Endothelial cell of umbilical vein (primary cell): ENCODE measurements at places on chromosomes 3 and 15. TPM values are rescaled to one million over a fixed set of nuclear protein-coding genes. Genes with fewer than 3 reads are reported as not detected.

The PLA2G4E gene
- not detected in 2 replicates for total RNA-seq

DNA sequence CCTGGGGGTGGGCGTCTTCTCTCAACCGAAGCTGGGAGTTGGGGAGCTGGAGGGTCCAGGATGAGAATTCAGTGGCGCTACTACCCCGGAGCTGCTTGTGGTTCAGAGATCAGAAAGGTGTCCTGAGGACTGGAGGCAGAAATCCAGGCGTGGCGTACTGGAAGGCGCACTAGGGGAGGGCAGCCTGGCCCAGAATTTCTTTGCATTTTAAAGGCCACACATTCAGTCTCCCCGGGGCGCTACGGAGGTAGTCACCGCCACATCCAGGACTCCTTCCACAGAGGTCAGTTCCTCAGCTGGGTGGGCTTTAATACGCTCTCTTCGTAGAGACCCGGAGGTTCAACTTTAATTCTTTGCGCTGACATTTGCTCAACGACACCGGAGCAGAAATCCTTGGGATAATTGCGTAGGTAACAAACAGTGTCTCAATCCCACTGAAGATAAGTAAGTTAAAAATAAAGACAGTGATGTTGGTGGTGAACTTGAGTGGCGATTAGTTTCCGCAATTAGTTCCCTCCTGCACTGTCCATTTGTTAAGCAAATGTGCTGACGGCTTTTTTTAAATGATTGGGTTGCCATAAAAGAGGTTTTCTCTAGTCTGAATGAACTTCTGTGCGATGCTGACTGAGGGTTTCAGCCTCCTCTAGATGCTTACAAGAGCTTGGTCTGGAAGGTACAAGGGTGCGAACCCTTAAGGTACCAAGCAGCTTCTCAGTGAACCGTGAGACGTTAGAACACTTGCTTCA lies 535 bp downstream of the MCTP2 start:
- H3K36me3 ChIP-seq: no peaks in the 10 kb centered on the region
- H3K4me3 ChIP-seq: no peak overlapping the region
- no peaks in the 10 kb centered on the region for H3K4me1 ChIP-seq
- no peak for DNase-seq

GRCh38 chr15:42693496-42693895 lies 43.4 kb downstream of the CDAN1 start:
- H3K27me3 ChIP-seq: no peaks in the 10 kb centered on the region
- H3K27ac ChIP-seq: no peak overlapping the region
- no peak for DNase-seq
- H3K36me3 ChIP-seq: no peaks in the 10 kb centered on the region

GRCh38 chr3:117910820-117911521 lies 1123.7 kb downstream of the IGSF11 start:
- H3K27ac ChIP-seq: no peak overlapping the region
- DNase-seq: no peak
- no peaks in the 10 kb centered on the region for H3K27me3 ChIP-seq
- H3K36me3 ChIP-seq: no peaks in the 10 kb centered on the region

GRCh38 chr3:183592821-183593220 lies 37.3 kb upstream of the KLHL6 start:
- H3K27me3 ChIP-seq: no peaks in the 10 kb centered on the region
- no peak overlapping the region for H3K27ac ChIP-seq
- DNase-seq: no peak
- peaks cover 5% of the 10 kb centered on the region for H3K4me1 ChIP-seq

DNA sequence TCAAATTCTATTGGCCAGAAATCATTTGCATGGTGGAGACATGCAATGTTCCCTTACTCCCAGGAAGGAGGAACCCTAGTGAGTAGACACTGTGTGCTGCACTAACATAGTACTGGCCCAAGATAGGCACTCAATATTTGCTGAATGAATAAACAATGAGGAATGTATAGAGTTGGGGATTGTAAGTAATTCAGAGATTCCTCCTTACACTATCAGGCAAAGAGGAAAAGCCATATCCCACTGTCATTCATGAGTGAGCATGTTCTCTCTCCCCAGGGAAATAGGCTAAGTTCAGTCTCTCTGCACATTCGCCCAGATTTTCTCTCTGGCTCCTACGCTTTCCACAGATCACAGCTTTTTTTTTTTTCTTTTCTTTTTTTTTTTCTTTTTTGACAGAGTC lies 154.9 kb upstream of the WNT5A start:
- H3K36me3 ChIP-seq: no peaks in the 10 kb centered on the region
- H3K27me3 ChIP-seq: no peaks in the 10 kb centered on the region
- H3K4me1 ChIP-seq: no peaks in the 10 kb centered on the region
- H3K27ac ChIP-seq: no peak overlapping the region

DNA sequence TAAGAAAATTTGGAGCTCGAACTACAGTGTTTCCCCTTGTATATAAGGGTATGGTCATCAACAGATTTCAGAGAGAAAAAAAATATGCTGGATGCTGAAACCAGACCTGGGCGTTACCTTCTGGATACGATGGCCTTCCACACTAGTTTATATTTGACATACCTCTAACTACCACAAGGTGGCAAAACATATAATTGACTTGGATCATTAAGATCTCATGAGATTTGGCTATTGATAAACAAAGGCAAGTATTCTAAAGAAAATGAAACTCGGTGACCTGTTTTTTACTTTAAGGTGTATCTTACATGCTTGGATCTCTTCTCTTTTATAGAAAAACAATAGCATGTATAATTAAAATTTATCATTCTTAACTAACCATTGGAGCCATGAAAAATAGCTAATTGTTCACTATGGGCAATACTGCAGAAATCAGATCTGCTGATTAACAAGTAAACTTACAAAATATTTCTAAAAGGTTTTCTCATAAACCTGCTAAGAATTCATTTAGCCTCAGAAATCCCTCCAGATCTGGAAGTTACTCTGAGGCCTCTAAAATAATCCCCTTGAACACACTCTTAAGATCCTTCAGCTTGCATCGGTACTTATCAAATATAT lies 300.6 kb upstream of the KCNH8 start:
- DNase-seq: no peak
- no peaks in the 10 kb centered on the region for H3K4me1 ChIP-seq
- H3K27me3 ChIP-seq: no peaks in the 10 kb centered on the region
- H3K36me3 ChIP-seq: no peaks in the 10 kb centered on the region

The BCL2A1 gene
- not detected in 2 replicates for total RNA-seq

The C3orf85 gene
- not detected in 2 replicates for total RNA-seq

DNA sequence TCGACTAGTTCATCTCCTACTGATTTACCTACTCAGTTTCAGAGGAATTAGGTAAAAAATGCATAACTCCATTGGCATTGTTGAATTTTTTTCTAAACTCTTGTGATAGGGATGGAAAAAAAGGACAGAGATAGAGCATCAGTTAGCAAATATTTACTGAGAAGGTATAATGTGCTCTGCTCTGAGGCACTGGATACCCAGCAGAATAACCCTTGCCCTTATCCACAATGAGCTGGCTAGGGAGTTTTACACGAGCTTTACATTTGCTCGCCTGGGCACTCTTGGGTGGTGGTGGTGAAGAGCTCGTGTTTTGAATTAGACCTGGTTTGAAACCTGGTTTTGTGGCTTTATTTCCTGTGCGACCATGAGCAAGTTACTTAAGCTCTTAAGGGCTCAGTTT lies 149.6 kb downstream of the RORA start:
- no peaks in the 10 kb centered on the region for H3K4me1 ChIP-seq
- H3K4me3 ChIP-seq: no peak overlapping the region
- no peaks in the 10 kb centered on the region for H3K27me3 ChIP-seq
- DNase-seq: no peak
- H3K36me3 ChIP-seq: no peaks in the 10 kb centered on the region

DNA sequence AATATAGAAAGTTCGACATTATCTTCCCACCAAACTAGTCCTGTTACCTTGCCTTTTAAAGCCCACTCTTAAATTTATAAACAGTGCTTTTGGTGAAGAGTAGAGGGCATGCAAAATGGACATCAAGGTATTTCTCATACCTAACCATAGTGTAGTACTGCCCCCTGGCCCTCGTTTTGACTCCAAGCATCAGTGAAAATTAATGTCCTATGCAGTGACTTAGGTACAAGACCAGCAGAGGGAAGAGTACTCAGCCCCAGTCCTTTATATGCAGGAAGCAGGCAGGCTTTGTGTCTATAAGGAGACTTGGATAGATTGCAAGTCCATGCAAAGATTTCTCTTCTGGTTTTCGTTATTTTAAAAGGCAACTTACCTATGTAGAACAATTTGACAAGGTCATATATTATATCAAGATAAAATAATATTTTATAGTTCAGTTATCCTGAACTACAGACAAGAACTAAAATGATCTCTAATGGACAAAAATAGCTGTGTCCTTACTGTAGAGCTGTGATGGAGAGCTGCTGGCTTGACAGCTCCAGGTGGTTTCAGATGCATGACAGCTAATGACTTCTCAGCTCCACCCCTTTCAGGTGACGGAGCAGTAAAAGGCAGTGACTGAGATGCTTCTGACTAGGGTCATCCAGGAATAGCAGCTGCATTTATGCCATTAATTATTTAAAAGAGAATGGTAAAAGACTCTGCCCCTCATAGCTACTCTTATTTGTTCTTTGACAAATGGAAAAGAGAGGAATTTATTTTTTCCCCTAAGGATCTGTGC lies 646.1 kb downstream of the SQOR start:
- DNase-seq: peak; percentile 61
- no peak overlapping the region for H3K4me3 ChIP-seq
- H3K36me3 ChIP-seq: no peaks in the 10 kb centered on the region
- no peak overlapping the region for H3K27ac ChIP-seq
- H3K4me1 ChIP-seq: no peaks in the 10 kb centered on the region
- H3K27me3 ChIP-seq: no peaks in the 10 kb centered on the region

DNA sequence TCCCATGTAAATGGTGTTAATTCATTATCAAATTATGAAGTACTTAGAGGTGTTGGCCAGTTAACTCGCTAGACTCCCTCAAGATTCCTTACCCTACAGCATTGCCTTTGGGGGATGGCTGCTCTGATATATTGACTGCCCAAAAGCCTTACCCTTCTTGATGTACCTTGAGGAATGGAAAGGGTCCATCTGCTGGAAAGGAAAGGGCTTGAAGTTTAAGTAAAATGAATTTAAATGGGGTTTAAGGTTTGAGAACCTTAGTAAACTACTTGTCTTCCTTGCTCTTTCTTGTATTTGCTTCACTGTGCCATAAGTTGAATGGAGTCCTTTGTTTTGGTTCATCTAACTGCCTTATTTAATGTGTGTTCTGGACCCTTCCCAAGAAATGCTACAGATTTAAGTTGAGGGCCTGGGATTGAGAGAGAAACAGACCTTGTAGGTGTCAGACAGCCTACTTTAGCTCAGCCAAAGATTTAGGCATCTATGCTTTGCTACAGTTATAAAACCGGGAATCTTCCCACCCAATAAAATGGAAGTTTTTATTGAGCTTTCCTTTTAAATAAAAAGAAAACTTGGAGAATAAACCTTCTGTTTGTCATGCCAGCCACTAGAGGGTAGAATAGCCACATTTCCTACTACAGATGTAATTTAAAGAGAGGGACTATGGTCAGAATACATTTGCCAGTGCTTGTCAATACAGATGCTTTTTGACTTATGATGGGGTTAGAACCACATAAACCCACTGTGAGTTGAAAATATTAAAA lies 25.3 kb downstream of the CMSS1 start:
- peak; percentile 74 for DNase-seq
- no peaks in the 10 kb centered on the region for H3K27me3 ChIP-seq
- H3K27ac ChIP-seq: no peak overlapping the region
- H3K4me3 ChIP-seq: no peak overlapping the region
- H3K36me3 ChIP-seq: no peaks in the 10 kb centered on the region

DNA sequence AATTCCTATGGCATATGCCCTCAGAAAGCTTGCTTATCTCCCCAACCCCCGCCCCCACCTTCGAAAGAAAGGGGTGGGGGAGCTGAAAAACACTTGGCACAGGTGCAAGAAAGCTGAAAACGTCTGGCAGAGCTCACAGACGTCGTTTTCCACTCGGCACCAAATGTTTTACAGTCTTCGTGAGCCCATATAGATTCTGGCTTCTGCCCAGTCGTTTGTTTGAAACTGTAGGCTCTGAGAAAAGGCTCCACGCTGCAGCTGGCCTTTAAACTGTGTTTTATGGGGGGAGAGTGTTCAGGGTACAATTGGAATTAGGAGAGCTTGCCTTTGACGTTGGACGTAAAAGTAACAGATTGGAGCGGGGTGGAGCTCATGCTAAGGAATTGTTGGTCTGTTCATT lies 130.3 kb downstream of the MDFIC2 start:
- H3K27ac ChIP-seq: no peak overlapping the region
- no peaks in the 10 kb centered on the region for H3K36me3 ChIP-seq
- no peak overlapping the region for H3K4me3 ChIP-seq
- DNase-seq: peak; percentile 37
- no peaks in the 10 kb centered on the region for H3K4me1 ChIP-seq
- peaks cover 8% of the 10 kb centered on the region for H3K27me3 ChIP-seq

DNA sequence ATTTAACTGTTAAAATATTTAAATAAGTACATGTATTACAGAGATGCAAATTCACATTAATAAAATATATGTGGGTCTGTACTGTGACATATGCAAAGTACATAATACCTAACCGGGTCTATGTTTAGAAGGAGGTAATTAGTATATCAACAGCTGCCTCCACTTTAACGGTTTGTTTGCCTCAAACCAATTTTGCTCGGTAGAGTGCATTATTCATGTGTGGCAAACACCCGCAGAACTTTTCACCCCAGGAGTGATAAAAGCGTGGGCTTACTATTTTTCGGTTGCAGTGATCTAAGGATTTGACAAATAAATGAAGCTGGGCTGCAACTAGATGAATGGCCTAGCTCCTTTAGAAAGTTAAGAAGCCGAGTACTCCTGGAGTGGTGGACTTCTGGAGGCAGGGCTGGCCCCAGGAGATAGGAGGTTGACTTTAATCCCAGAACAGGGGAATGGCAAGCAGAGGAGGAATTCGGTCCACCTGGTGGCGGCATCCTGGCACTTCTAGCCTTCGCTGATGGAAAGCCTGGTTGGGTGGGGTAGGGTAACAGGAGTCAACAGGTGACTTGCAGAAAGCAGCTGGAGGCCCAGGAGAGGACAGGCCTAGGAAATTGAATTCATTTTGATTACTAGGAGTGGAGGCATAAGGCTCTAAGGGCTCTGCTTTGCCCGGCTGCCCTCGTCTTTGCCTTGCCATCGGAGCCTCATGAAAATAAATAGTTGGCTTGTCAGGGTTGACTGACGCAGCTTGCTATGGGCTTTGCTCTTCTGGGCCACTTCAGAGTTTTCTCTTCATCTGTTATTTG lies 2.4 kb downstream of the SLCO3A1 start:
- H3K27ac ChIP-seq: no peak overlapping the region
- H3K27me3 ChIP-seq: peaks cover 9% of the 10 kb centered on the region
- no peaks in the 10 kb centered on the region for H3K36me3 ChIP-seq
- no peak overlapping the region for H3K4me3 ChIP-seq
- H3K4me1 ChIP-seq: peaks cover 3% of the 10 kb centered on the region
